Esophagus mucosa (tissue), 1 donor: ENCODE measurements at places on chromosomes 2 and 18. TPM values are rescaled to one million over a fixed set of nuclear protein-coding genes. Genes with fewer than 3 reads are reported as not detected.

Gene LAMA3
- 40.1 TPM for total RNA-seq

Gene VWC2L
- not detected for total RNA-seq

Gene SRD5A2
- not detected for total RNA-seq

Gene SERPINB13
- 281 TPM for total RNA-seq

Gene PFN4
- total RNA-seq = 0.24 TPM

Gene NEB
- 1.7 TPM for total RNA-seq

Gene HOXD8
- 0.88 TPM for total RNA-seq

Gene GALNT13
- 0.04 TPM for total RNA-seq

Gene DPP10
- not detected for total RNA-seq

Gene ERMN
- total RNA-seq = not detected

Gene C2orf72
- total RNA-seq = 0.08 TPM

Gene GATA6
- 0.32 TPM for total RNA-seq

Gene FAM237A
- total RNA-seq = not detected

Gene SAG
- total RNA-seq = not detected

Gene LOXL3
- total RNA-seq = 0.52 TPM

Gene GPR39
- 1.4 TPM for total RNA-seq

Gene LONRF2
- total RNA-seq = 0.48 TPM

Gene PHLPP1
- total RNA-seq = 17.7 TPM
